ENCODE measurements at places on chromosomes 11 and 22.
A peak's percentile ranks its signal among the peaks of the same experiment; 100 is the strongest.

DNA sequence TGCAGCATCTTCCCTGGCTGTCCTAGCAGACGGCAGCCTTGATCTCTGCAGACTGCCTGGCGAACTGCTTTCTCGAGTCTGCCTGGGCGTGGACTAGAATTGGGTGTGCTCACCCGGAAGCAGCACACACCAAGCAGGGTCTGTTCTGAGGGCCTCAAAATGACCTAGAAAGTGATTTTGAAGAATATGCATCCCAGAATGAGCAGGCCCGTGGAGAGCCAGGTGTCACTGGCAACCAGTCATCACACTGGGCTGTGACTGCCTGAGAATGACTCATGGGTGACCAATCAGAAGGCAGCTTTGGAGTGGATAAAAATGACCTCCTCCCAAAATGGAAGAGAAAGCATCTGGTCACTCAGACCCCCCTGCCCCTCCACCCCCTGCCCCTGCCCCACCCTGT lies 114.9 kb upstream of the NECTIN1 start:
- no peak for DNase-seq

DNA sequence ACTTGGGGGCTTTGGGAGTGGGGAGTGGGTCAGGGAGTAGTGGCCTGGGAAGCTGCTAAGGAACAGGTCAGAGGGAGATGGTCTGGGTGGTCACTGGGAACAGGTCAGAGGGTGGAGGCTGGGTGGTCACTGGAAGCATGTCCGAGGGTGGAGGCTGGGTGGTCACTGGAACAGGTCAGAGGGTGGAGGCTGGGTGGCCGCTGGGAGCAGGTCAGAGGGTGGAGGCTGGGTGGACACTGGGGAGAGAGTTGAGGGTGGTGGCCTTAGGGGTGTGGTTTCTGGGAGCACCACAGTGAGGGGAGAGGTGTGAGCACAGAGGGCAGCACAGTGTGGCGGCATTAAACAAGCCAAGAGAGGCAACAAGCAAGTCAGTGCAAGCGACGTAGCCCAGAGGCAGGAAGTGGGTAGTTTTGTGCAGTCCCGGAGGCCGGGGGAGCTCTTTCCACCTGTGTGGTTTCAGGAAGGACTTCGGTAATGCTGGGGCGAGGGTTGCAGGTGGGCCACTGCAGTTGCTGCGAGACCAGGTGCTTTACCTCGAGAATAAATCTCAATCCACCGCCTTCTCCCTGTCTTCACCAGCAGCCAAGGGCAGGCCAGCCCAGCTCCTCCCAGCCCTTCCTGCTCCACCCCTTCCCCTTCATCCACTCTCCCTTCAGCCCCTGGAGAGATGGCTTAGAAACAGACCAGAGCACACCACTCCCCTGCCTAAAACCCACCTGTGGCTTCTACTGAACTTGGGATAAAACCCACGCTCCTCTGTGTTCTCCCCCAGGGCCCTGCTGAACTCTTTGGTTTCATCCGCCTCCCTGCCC lies 3.2 kb upstream of the CACNA1I start:
- no peak for DNase-seq

- no peak for DNase-seq
Observed at GRCh38 chr22:35633520-35633919, 14.7 kb upstream of the APOL6 start.

GRCh38 chr22:29108137-29108536 lies 35.3 kb downstream of the KREMEN1 start:
- DNase-seq = peak; percentile 41

DNA sequence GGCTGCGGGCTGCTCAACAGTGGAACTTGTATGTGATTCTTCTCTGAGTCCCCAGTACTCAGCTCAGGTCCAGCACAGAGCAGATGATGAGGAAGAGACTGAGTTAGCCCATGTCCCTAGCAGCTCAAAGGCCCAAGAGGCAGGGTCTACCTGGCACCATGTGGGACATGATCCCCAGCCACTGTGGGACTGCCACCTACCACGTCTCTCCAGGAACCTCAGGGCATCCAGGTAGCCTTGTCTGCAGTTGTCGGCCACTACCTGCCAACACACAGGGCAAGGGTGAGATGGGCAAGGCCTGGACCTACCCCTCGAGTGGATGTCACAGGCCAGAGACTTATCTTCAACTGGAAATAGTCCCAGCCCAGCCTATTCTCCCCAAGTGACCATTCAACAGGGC lies 4.4 kb downstream of the PNPLA5 start:
- DNase-seq = no peak

GRCh38 chr11:86722006-86722405 lies 49.6 kb upstream of the ME3 start:
- peak; percentile 66 for DNase-seq

DNA sequence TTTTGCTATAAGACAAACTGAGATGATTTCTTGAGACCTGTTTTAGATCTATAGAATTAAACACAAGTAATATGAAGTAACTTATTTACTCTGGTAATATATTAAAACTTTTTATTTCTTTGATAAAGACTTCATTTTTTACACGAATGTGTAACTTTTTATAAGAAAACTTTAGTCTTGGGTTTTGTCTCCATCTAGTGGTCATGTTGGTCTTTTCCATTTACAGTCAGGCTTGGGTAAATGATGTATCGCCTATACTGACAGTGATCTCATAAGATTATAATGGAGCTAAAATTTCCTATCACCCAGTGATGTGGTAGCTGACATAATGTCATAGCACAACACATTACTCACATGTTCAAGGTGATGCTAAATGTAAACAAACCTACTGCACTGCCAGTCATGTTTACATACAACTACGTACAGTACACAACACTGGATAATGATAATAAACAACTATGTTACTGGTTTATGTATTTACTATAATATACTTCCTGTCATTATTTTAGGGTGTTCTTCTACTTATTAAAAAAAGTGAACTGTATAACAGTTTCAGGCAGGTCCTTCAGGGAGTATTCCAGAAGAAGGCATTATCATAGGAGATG lies 7.5 kb upstream of the C11orf97 start:
- peak; percentile 80 for DNase-seq
